ENCODE measurements at places on chromosomes 5 and 9.

DNA sequence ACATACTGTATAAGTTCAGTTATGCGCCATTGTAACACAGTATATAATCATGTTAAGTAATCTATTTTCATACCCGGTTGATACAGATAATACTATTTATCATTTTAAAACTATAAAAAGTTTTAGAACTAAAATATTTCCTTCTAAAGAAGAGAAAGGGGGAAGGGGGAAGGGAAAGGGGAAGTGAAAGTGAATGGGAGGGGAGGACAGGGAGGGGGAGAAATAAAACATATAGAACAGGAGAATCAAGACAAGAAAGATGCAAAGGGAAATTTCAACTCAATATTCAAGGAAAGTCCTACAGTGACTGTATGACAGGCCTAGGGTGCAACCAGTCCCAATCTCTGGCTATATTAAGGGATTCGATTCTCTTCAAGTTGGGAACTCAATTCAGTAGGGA is 1278.8 kb downstream of the MAT2B start:
- no peak for DNase-seq

DNA sequence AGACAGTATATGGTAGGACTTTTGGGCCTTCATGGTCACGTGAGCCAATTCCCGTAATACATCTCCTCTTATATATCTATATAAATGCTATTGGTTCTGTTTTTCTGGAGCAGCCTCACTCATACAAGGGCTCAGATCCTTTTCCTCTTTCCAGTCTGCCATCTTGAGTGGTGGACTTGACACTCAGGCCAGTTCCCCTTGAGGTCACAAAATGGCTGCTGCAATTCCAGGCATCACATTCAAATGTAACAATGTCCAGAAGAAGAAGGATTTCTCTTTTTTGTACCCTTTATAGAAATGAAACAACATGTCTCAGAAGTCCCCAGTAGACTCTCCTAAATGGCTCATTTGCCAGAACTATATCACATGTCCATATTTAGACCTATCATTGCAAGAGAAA is 4.5 kb downstream of the GPR150 start:
- DNase-seq = no peak

GRCh38 chr5:124702525-124702924 is 43.9 kb downstream of the ZNF608 start:
- no peak for DNase-seq

DNA sequence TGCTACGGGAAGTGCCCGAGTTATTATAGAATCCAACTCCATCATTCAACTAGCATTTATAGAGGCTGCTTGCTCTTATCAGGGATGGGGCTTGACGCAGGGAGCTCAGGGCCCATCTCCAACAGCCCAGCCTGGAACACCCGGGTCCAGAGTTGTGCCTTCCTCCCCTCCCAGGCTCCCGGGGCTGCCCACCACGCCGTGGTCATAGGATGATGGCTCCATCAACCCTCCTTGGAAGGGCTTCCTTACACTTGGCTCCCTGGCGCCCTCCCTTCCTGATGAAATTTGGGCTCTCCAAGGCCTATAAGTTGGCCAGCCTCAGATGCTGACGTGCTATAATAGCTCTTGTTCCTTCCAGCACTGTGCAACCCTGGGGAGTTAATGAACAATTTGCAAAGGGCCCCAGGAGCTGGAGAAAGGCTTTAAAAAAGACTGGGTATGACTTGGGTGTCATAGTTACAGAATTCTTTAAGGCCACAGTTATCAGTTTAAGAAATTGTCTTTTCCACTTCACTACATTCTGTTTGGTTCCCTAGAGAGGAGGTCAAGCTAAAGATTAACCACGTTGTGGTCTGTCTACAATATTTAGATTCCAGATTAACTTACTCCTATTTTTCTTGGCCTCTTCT is 42.5 kb upstream of the GADD45G start:
- DNase-seq = no peak

DNA sequence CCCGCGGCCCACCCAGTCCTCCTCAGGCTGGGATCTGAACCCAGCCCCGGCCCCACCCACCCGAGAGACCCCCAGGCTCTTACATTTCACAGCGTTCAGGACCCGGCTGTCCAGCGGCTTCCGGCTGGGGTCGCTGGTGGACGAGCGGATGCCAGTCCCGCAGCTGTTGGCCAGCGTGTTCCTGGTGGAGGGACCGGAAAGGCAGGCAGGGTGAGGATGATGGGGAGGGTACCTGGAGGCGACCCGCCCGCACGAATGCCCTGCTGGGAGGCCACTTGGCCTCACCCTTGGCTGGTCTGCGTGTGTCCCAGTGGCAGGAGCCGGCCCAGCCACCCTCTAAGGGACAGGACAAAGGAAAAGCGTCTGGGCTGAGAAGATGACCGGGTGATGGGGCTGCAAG is 51.9 kb upstream of the UBAC1 start:
- DNase-seq = no peak

GRCh38 chr5:1005904-1006655 is 2.5 kb upstream of the NKD2 start:
- DNase-seq = no peak

- DNase-seq = no peak
Measured at GRCh38 chr5:37212096-37212495, 37.1 kb downstream of the CPLANE1 start.

- DNase-seq = no peak
Measured at GRCh38 chr5:34736445-34737115, 80.5 kb downstream of the RAI14 start.

- DNase-seq = no peak
Measured at GRCh38 chr5:39422036-39422606, 2.7 kb downstream of the DAB2 start.

- no peak for DNase-seq
Measured at GRCh38 chr5:106269252-106269843, 1401.4 kb downstream of the EFNA5 start.
